ENCODE measurements at places on chromosomes 3 and 15.

DNA sequence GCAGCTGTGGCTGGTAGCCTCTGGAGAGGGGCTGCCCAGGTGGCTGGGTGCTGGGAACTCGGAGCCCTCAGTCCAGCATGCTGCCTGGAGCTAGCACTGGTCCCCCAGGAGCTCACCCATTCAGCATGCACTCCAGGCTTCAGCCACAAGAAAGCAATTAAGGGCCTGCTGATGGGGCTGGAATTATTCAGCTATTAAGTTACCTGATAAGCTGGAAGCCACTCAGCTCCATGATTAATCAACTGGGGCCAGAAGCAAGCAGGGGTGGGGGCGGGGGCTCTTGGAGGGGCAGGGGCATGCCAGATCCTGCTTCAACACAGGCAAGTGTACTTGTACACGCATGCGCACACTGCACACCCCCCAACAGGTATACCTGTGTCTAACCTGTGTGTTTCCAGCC, 22.1 kb upstream of the TMEM115 start:
- no peak for DNase-seq

- DNase-seq: no peak
Measured at GRCh38 chr15:82297546-82297945, 34.9 kb downstream of the SAXO2 start.

DNA sequence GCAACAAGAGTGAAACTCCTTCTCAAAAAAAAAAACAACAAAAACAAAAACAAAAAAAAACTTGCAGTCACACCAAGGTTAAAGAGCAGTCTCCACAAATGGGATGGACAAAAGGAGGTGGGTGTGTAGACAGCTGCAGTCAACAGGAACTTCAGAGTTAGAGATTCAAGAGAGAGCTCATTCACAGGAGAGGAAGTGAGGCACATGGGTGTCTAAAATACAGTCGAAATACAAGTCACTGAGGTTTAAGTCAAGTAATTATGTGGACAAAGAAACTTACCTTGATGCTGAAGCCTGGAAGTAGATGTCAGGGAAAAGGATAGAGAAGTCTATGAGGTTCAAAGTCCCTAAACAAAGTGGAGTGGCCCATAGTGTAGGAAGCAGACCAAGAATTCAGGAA, 14.8 kb downstream of the MRPS11 start:
- no peak for DNase-seq

DNA sequence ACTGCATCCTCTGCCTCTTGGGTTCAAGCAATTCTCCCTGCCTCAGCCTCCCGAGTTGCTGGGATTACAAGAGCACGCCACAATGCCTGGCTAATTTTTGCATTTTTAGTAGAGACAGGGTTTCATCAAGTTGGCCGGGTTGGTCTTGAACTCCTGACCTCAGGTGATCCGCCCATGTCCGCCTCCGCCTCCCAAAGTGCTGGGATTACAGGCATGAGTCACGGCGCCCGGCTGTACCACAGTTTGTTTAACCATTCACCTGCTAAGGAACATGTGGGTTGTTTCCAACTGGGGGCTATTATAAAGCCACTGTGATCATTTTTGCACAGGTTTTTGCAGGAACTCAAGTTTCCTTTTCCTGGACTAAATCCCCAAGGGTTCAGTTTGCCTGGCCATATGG, 123.2 kb upstream of the RAP2B start:
- DNase-seq: no peak

- no peak for DNase-seq
Measured at GRCh38 chr15:31212326-31213080, 111.0 kb upstream of the TRPM1 start.

DNA sequence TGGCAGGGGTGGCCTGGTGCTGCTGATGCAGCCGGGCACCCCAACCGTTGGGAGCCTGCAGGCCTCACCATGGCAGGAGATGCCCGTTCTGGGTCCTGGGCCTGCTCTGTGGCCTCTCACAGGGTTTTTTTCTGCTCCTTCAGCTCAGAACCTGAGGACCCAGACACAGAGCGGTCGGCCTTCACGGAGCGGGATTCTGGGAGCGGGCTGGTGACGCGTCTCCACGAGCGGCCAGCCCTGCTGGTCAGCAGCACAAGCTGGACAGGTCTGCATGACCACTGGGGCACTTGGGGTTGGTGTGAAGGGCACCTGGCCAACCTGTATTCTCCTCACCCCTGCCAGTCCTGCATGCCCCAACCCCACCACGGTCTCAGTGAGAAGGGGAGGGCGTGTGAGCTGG, 10.3 kb downstream of the ALG1L2 start:
- no peak for DNase-seq

DNA sequence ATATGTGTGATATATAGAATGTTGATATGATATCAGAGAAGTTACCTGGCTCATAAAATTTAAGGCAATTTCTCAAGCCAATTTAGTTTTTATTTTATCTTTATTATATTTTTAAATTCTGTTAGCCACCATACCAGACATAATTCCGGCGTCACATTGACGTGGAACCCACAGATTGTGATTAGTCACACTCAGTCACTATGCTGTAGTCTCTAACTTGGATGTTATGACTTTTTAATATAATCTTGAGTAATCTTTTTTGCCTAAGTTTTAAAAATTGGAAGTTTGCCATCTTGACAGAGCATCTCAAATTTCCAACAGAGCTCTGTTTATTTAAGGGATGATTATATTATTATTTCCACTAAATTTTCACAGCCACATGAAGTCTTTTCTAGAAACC, 9.7 kb upstream of the DCLK3 start:
- DNase-seq: no peak

- no peak for DNase-seq
Measured at GRCh38 chr3:40130721-40131120, 178.8 kb upstream of the EIF1B start.

DNA sequence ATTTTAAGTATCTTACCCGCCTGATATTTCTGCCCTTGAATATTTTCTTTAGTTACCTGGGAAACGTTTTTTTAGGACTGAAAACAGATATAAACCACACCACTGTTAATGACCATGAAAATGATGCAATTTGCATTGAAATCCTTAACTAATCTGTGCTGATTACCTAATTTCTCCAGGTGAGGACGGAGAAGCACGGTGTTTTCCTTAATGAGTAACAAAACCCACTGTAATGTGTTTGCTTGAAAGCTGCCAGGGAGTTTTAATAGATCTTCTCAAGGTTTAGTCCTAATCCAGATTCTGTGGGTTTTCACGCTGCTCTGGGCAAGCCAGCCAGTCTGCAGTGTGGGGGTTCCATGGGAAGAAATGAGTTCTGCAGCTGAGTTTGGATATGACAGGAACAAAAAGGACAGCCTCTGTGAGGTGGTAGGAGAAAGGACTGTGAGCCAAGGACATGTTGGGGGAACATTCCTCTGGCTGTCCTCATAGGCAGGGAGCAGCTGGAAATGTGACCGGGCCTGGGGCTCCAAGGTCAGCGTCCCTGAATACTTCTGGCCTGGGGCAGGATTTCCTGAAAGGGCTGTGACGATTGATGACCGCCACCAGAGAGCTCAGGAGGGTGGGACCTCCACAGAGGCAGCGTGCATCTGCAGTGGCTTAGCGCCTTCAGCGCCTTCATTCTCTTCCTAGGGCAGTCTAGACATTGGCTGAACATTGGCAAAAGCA, 18.6 kb downstream of the THSD4 start:
- DNase-seq: no peak

- no peak for DNase-seq
Measured at GRCh38 chr15:71224024-71224423, 108.8 kb downstream of the THSD4 start.

DNA sequence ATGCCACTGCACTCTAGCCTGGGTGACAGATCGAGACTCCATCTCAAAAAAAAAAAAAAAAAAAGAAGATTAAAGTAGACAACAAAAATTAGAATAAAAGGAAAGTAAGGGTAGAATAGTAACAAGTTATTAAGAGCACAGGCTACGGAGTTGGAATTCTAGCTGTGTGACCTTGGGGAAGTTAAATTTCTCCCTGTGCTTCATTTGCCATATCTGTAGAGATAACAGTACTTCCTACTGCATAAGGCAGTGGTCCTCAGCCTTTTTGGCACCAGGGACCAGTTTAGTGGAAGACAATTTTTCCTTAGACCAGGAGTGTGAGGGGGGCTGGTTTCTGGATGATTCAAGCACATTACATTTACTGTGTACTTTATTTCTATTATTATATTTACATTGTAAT, 28.7 kb upstream of the TMEM42 start:
- no peak for DNase-seq

DNA sequence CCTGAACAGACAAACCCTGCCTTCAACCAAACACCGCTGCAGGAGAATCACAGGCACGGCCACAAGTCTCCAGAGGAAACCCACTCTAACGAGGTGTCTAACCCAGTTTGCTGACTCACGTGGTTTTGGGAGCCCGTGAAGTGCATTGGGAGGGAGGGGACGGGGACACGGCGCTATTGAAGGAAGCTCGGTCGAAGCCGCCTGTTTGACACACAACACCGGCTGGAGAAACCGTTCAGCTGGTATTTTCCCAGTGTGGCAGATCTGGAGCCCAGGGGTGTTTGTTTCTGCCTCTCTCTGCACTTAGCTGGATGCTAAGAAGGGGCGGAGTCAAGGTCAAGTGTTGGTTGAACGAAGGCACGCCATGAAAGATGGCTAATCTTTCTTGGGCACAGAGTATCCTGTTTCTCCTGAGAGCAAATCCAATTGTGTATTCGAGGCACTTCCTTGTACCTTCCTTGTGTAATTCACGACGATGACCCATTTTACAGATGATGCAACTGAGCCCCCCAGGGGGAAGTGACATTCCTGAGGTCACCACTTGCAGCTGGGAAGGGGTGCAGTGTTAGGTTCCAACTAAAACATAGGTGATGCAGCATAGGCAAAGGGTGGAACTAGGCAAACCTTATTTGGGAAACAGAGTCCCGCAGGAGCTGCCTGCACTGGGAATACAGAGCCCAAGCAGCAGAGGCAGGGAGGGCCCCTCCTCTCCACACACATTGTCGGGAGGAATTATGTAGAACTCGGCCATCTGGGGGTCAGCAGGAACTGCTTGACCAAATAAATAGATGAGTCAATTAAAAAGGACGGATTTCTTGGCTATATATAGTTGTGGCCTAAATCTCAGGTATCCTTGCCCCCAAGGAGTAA, 22.5 kb downstream of the SLC6A6 start:
- DNase-seq: peak; percentile 66

DNA sequence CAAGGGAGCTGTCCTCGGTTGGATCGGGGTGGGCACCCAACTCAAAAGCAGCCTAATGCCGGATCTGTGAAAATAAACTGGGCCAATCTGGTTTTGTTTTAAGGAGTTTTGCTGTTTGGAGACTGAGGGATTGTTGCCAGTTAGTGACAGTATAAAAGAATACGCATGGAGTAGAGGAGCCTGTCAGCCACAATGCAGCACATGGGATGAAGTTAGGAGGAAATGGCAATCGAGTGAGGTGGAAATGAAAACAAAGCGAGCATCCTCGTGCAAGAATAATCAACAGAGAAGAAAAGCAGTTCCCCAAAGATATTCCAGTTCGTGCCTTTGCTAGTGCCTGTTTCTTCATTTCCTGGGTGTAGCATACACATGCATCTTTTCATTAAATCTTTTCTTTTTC, 108.4 kb upstream of the RORA start:
- no peak for DNase-seq

DNA sequence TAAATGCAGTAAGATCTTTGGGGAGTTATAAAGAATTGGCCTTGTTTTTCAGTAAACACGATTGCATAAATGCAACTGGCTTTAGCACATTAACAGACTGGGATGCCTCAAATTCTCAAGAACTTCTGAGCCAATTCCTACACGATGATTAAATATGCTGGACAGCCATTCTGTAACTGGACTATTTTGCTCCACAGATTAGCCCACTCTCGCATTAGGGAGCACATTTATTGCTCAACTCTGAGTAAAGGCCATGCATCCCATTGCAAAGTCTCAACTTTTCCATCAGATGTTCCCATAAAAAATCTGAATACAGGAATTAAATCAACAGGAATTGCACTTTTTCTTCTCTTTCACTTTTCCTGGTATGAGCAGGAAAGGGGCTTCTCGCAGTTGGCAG, 66.7 kb upstream of the PRICKLE2 start:
- DNase-seq: no peak

- DNase-seq: no peak
Measured at GRCh38 chr15:59232476-59232875, 25.8 kb downstream of the LDHAL6B start.

DNA sequence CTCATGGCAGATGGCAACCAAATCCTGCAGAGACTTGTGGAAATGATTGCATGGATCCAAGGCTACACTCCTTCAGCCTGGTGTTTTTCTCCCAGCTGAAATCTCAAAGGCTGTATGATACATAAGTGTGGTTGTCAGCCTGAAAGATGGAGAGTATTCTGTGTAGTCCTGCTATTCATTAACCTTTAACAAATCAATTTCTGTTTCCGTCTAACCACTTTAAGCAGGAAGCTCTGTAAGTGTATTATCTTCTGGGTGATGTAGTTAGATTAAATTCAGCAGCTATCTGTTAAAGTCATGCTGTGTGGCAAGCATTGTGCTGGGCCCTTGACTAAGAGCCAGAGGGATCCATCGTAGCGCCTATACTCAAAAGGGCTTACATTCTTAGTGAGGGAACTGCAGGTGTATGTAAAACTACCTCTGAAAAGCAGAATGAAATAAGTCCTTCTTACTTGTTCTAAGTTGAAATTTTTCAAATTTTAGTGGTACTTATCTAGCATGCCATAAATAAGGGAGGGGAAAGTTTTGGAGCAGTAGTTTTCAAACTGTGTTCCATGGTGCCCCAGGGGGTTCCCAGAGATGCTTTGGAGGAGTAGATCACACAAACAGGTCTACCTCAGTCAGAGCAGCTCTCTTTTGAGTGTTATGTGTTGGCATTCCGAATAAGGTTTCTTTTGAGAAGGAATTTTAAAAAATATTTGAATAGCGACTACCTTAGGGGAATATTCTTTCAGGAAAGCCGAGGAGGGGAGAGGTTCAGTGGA, 28.9 kb downstream of the HACD3 start:
- DNase-seq: no peak

GRCh38 chr3:169390271-169390670, 273.2 kb downstream of the MECOM start:
- DNase-seq: no peak

GRCh38 chr3:140655678-140656077, 22.2 kb upstream of the TRIM42 start:
- no peak for DNase-seq

DNA sequence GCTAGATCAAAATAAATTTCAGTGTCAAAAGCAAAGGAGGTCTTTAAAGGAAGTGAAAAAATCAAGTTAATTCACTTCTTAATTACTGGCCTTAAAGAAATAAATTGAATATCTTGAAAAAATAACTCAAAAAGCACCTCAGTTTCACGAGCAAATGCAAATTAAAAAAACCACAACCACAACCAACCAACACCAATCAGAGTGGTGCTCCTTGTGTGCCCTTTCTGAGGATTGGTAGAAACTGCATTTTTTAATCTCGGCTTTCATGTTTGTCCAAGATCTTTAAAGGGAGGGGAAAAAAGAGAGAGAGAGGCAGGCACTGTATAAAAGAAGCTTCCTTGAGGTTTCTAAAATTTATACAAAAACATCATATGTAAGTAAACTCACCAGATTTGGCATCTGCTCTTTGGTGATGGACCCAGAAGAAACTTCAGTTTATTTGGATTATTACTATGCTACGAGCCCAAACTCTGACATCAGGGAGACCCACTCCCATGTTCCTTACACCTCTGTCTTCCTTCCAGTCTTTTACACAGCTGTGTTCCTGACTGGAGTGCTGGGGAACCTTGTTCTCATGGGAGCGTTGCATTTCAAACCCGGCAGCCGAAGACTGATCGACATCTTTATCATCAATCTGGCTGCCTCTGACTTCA, at the start of gene GPR15:
Gene GPR15 (plus strand): TSS at position 357 of the 653 bp plus-strand sequence. CDS start 56 bp downstream, at position 413.
- DNase-seq: no peak

- DNase-seq: peak; percentile 3
Measured at GRCh38 chr15:79849789-79850188, 47.0 kb downstream of the MTHFS start.
